ENCODE measurements at places on chromosomes 2 and 18.

- peak; percentile 19 for DNase-seq
Measured at GRCh38 chr2:137865954-137866540, 98.2 kb upstream of the HNMT start.

DNA sequence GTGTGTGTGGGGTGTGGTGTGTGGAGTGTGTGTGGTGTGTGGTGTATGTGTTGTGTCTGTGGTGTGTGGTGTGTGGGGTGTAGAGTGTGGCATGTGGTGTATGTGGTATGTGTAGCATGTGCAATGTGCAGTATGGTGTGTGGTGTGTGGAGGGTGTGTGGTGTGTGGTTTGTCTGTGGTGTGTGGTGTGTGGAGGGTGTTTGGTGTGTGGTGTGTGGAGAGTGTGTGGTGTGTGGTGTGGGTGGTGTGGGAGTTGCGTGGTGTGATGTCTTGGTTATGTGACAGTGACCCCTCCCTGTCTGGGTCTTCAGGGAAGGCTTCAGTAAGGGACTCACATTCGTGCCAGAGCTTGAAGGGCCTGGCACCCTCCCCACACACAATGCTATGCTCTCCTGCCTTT, 718.2 kb upstream of the SOX11 start:
- DNase-seq, result no peak

GRCh38 chr2:163751696-163752095, 15.9 kb upstream of the FIGN start:
- no peak for DNase-seq

GRCh38 chr2:233853883-233854240, 473 bp downstream of the HJURP start:
- DNase-seq, result no peak

DNA sequence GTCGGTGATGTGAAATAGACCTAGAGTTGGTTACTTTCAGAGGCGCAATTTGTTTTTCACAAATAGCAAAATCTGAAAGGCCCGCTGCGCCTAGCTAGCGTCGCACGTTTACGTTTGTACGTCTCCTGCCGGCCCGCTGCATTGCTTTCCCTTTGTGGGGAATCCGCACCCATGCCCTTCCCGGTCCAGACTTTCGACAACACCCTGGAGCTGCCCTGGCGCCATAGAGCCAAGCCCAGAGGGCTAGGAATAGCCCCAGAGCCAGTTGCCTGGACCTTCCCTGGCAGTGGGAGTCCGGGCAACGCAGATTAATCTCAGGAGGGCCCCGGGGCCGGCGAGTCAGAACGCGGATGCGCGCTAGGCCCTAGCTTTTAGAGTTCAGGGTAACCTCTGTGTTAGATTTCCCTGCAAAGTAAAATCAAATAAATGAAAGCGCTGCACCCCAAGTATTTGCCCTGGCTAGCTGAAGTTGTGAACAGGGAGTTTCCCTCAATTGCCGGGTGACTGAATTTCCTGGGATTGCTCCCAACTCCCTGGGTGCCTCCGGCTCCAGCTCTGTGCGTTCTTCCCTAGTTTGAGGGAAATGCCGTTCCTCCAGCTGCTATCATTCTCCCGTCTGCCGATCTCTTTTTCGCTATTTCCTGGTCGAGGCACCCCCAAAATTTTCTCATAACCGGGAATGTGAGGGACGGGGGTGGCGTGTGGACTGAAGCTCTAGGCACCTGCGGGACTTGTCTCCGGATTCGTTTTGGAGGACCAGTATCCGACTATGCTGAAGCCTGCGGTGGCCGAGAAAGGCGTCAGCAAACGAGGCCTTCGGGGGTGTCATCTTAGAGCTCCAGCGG, 1.2 kb upstream of the EN1 start:
- no peak for DNase-seq

DNA sequence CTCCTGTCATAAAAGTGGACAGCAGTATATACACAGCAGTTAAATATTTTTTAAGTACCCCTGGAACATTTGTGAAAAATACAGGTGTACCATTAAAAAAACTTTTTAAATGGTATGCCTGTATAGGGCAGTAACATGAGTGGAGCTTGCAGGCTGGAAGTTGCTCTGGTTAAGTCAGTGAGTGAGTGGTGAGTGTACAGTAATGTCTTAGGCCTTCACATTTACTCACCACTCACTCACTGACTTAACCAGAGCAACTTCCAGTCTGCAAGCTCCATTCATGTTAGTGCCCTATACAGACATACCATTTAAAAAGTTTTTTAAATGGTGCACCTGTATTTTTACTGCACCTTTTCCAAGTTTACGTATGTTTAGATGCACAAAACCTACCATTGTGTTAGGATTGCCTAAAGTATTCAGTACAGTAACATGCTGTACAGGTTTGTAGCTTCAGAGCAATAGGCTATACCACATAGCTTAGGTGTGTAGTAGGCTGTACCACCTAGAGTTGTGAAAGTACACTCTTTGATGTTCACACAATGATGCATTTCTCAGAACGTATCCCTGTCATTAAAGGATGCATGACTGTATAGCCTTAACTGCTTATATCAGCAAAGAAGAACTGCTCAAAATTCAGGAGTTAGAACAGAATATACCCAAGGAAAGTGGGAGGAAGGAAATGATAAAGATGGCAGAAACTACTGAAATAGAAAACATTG, 112.6 kb downstream of the EHBP1 start:
- DNase-seq, result no peak

All from CD8-positive, alpha-beta T cell (primary cell).